Lung (tissue), 17 donors: ENCODE measurements at places on chromosomes 3 and 15.

DNA sequence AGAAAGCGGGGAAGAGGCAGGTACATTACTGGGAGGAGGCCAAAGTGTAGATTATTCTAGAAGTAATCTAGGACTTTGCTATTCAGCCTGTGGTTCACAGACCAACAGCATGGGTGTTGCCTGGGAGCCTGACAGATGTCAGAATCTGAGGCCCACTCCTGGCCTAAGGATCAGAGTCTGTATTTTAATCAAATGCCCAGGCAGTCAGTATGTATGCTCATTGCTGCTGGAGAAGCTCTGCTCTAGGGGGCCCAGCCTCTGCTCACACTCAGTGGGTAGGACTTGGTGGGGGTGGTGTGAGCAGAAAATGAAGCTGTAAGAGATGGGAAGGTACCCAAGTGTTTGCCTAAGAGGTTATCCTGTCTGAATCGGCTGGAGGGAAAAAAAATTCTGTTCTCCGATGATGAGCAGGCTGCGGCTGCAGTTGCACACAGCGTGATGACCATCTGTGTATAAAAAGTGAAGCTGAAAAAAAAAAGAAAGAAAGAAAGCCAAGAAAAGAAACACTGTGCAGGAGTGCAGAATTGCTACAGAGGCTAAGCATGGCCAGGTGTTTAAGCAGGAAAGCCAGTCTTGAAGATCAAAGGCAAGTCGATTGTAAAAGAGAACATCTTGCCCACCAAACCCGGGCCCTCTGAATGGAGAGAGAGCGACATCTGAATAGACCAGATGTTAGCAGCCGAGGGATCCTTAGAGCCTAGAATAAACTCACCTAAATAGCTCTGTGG is 65.2 kb downstream of the EIF4E3 start:
- DNase-seq, result no peak

DNA sequence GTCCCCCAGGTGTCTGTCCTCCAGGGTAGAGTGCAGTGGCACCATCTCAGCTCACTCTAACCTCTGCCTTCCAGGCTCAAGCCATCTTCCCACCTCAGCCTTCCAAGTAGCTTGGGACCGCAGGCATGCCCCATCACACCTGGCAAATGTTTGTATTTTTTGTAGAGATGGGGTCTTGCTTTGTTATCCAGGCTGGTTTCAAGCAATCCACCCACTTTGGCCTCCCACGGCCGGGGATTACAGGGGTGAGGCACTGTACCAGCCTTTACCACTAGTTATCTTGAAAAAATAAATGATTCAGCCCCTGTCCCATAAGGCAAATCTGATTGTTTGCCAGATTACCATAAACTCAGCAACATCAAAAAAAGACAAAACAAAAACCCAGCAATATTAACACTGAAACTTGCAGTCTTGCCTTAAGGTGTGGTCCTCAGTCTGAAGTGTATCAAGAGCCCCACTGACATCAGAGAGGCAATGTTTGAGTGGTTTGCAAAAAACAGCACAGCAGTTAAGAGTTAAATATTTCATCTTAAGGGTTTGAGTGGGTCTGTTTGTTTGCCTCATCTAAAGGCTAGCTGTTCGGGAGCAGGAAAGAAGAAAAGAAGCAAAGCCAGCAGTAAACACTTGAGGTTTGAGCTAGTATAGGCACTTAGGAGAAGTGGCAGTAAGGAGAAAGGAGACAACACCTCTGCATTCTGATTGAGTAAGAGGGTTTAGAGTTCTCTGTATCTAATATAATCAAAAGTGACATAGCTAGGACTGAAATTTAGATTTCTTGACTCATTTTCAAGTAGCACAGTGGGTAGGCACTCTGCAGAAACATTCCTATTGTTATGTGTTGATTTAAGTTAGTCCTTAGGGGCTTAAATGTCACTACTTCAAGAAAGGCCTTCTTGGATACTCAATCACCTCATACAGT is 26.3 kb upstream of the EDEM1 start:
- peak; percentile 19 for DNase-seq

DNA sequence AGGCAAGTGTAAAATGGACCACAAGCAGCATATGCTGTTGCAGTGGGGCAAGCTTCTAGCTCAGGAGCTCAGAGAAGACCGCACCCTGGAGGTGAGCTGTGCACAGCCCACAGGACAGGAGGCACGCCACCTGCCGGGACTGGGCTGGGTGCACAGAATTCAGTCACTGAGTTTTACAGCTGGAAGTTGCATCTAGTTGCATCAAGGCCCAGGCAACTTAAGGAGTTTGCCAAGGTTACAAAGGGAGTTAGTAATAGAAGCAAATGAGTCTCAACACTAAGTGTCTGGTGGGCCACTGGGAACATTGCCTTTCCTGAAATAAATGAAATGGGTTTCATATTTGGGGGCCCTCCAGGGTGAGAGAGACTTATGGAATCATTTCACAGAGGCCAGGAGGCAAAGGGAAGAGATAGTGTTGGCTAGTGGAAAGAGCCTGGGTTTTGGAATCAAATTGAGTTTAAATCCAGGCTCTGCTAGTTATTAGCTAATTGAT is 36.0 kb upstream of the TIMP4 start:
- DNase-seq, result no peak

DNA sequence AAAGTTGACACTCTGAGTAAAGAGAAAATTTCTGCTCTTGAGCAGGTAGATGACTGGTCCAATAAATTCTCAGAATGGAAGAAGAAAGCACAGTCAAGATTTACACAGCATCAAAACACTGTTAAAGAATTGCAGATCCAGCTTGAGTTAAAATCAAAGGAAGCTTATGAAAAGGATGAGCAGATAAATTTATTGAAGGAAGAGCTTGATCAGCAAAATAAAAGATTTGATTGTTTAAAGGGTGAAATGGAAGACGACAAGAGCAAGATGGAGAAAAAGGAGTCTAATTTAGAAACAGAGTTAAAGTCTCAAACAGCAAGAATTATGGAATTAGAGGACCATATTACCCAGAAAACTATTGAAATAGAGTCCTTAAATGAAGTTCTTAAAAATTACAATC is 151.8 kb upstream of the LRRFIP2 start:
- DNase-seq, result no peak

DNA sequence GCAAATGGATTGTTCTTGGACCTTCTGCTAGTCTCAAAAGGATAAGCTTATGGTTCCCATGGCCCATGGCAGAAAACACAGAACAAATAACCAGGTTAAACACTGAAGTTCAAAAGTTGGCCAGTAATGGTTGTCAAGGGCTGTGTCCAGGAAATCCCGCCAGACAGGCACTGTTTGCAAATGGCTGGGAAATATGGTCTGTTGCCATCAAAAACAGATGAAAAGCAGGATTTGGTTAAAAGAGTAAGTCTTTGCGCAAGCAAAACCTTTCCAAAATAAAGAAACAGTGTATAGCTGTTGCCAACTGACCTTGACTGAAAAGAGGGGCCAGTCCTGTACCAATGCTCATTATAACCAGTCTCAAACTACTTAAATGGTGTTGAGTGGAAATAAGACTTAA is 58.6 kb downstream of the WWTR1 start:
- DNase-seq, result no peak

DNA sequence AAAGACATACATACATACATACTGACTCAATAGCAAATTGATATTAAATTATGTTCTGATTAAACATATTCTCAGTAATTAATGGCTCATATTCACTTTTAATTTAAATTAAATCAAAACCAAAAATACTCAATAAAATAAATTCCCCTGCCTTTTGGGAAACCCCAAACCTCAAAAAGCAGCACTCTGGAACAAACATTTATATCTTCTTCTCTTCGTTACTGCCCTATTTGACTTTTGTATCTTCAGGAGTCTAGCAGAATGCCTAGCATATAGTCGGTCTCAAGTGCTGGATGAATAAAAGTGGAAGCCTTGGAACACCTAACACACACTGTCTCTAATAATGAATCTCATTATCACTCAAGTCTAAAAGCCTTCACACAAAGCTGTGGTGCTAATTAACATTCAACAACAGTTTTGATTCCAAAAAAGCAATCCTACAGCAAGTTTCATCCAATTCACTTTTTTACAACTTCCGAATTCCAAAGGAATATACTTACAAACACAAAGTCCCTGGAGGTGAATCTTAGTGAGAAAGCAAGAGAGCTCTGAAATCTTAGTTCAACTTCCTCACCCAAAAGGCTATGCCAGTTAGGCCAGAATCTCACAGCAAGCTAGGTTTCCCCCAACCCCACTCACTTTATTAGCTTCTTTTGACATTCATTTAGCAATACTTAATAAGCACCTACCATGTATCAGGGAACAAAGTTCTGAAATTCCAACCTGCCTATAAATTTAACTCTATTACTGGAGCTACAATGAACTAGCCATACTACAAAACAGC is 35.0 kb downstream of the GSK3B start:
- DNase-seq, result no peak

DNA sequence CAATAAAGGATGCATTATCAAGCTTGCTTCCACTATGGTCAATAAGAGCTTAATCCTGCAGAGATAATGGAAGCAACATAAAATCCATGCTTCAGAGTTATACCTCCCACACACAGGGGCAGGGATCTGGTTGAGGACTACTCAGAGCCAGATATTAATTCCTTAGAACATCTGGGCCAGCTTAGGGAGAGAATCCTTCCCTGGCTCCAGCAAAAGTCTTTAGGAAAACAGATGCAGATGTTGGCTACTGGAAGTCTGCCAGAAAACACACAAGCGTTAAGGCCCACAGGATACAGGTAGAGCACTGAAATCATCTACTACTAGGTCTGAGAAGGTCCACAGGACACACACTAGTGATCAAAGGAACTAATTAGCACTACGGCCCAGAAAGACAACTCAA is 25.2 kb downstream of the TMEM202 start:
- no peak for DNase-seq

GRCh38 chr15:51377038-51377786 is 35.8 kb downstream of the GLDN start:
- no peak for DNase-seq

- no peak for DNase-seq
Measured at GRCh38 chr3:188358787-188359493, 205.0 kb downstream of the LPP start.

DNA sequence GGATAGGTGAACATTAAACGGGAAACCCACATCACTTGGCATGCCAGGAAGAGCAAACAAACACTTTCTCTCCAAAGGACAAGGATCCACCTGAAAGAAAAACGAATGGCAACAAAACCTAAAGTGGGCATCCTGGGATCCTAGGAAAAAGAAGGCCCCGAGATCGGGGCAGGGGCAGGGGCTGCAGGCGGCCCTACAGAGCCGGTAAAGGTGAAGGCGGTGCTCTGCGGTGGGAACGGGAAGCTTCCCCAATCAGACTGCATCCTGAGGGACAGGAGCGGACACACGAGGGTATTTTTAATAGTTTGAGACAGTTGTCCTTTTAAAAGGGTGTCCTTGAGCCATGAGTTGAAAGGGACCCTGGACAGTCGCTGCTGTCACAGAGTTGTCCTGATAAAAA is 24.9 kb upstream of the GABRA5 start:
- no peak for DNase-seq

DNA sequence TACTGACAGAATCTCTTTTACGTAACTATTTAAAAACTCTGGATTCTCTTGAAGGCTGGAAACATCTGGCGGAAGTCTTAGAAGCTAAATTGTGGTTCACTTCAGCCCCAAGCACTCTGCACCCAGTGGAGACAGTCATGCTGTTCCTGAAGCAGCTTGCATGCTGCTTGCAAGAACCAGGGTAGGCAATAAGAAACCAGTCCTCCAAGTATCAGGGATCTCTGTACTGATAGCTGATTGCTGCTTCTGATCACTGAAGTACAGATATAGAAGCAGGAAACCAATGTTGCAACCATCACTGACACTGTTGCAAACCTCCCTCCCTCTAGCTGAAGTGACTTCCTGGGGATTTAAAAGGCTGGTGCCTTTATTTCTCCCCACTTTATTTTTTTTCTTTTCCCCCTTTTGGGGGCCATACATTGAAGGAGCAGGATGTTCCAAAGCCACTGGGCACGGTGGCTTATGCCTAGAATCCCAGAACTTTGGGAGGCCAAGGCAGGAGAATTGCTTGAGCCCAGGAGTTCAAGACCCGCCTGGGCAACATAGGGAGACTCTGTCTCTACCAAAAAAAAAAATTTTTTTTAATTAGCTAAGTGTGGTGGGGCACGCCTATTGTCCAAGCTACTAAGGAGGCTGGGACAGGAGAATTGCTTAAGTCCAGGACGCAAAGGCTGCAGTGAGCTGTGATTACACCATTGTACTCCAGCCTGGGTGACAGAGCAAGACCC is 15.3 kb downstream of the SPCS1 start:
- peak; percentile 18 for DNase-seq

- peak; percentile 43 for DNase-seq
Measured at GRCh38 chr3:12198301-12198700, 39.6 kb upstream of the TIMP4 start.

GRCh38 chr3:193335031-193335430 is 43.5 kb downstream of the ATP13A5 start:
- DNase-seq, result no peak

- DNase-seq, result no peak
Measured at GRCh38 chr3:73556520-73557372, 68.0 kb downstream of the PDZRN3 start.

- DNase-seq, result no peak
Measured at GRCh38 chr3:61415201-61415600, 146.2 kb upstream of the PTPRG start.

GRCh38 chr15:74470631-74471395 is 9.9 kb upstream of the UBL7 start:
- no peak for DNase-seq

DNA sequence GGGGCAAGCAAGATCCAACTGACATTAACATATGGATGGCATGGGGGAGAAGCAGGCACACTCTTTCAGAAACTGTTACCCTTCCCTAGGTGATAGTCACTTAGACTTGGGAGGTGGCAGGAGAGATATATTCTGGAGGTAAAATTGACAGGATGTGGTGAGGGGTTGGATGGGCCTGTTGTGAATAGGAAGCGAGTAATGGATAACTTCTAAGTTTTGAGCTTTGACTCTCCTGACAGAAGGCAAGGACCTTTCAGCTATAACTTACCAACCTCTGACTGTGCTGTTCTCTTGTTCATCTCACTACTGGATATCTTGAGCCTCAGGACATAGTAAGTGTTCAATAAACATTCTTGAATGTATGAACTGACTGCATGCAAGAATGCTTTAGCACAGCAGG is 1.9 kb upstream of the PDIA5 start:
- no peak for DNase-seq

GRCh38 chr3:54279005-54279583 is 156.7 kb downstream of the CACNA2D3 start:
- no peak for DNase-seq

DNA sequence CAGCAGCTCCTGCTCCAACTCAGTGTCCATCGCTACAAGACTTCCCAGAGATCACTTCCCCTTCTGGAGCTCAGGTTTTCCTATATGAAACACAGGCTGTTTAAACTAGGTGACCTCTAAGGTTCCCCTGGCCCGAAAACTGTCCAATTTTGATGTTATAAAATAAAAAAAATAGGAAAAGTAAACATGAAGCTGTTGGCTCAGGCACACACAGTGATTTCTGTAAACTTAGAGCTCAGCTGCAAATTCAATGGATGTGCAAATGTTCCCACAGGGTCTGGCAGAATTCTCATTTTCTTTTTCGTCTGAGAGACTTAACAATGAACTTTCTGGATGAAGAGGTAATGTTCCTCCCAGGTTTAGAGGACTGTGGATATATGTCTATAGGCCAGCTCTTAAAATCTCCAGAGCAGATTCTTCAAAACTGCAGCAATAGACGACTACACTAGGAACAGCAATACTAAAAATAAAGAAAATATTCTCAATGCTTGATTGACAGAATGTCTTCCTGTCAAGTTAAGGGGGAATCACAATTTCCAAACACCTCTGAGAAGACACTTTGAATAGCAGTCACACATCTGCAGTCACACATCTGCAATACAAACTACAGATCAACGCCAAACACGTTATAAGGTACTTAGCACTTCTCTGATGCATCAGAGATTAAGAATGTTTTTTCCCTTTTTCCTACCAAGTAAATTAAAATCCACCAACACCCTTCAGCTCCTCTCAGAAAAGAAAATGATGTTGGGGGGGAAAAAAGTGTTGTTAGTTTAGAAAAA is 2.8 kb downstream of the NUP210 start:
- no peak for DNase-seq
